ENCODE measurements at places on chromosomes 12 and 14.

GRCh38 chr12:47394070-47394469 is 311.8 kb downstream of the RPAP3 start:
- DNase-seq, result no peak

DNA sequence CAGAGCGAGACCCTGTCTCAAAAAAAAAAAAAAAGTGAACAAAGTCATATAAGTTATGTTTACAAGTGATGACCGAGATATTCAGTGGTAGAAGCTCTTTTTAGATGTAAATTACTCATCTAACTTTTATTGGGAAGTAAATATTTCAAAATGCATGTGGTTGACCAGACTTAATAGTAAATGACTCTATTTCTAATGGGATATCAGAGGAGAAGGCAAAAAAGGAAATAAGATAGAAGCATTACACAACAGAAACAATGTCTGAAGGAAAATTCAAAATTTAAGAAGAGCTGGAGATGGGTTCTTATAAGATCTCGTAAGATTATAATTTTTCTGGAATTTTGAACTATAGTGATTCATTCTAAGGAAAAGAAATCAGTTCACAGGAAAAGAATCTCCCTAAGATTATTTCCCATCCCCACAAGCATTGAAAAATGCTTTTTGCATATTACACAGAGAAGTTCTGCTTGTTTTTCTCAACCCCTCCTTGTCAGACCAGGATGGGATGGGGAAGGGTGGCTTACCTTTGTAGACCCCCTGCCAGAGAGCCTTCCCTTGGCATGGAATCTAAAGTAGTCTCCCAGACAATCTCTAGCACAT is 63.1 kb upstream of the STK38L start:
- DNase-seq, result no peak

DNA sequence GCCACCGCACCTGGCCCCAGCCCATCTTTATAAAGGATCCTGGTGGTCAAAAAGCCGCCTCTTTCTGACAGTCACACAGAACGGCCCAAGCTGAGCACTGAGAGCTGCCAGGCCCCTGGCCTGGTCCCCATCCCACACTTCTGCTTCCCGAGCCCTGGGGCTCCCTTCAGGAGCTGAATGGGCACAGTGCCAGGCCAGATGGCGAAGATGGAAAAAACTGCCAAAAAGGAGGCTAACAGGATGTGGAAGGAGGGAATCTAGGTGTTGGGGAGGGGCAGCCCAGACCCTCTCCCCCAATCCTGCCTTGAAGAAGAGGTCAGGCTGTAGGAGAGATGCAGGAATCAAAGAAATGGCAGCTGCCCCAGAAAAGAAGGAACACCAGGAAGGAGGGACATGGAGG is 5.0 kb downstream of the LPAR5 start:
- DNase-seq, result no peak

- no peak for DNase-seq
Measured at GRCh38 chr12:132163041-132163910, 19.0 kb downstream of the NOC4L start.

GRCh38 chr12:58026426-58026825 is 85.1 kb downstream of the ATP23 start:
- no peak for DNase-seq

Measured in SHP77 (cell line).